HT1080 (cell line): ENCODE measurements at places on chromosomes 2 and 18. TPM values are rescaled to one million over a fixed set of nuclear protein-coding genes. Genes with fewer than 3 reads are reported as not detected.

DNA sequence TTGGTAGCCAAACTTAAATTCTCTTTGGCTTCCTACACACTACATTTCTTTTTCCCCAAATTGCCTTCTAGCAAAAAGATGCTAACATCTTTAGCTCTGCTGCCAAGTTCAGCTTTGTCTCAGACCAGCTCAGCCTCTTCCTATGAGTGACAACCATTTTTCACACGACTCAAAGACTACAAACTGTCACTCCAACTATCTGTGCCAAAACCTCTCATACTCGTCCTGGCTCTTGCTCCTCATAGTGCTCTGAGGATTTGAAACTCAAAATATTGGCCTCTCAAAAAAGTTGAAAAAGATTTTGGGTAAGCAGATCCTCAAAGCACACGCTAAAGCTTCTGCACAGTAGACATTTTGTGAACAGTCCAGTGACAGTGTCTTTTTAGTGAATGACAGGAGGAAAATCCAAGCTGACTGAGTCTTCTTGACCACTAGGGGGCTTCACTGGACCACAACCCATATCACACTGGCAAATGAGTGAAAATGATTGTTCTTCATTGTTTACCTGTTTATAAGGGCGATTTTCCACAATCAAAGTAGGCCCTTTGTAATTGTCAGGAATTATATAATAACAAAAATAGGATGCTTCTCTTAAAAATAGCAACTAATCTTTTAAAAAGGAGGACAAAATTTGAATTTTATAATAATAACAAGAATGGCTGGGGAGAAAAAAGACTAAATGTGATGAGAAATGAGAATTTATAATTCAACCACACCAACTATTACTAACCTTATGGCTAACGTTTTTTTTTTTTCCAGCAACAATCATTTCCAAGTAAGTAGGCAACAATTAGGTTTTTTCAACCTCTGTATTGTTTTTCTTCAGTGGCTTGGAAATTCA, 85.5 kb upstream of the PGAP1 start:
- peak; percentile 59 for DNase-seq

DNA sequence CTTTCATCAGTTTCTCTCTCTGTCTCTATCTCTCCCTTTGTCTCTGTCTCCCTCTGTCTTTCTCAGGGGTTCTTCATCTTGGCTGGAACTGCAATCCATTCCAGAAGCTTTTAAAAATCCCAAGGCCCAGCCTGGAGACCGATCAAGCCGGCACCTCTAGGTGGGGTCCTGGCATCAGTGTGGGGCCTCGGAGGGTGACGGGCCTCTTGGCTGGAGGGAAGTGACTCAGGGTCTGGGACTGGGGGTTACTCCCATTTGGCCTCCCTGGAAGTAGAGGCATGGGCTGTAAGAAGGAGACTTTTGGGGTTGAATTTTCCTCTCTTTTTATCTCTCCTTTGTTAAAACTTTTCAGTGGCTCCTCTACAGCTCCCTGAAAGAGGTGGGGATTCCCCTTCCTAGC, 52.8 kb upstream of the OTOF start:
- peak; percentile 62 for DNase-seq

DNA sequence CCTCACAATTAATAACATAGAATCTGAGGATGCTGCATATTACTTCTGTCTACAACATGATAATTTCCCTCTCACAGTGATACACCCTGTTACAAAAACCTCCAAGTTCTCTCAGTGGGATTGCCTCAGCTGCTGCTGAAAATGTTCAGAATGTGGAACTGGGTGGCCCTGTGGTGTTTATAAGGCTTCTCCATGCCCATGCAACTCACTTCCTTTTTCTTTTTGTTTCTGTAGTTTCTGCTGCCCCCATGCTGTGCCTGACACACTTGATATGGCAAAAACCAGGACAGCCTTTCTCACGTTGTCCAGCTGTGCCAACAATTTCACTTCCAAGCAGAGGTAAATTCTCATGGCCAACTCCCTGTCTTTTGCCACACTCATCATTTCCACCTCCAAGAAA, 206.2 kb downstream of the RPIA start:
- DNase-seq: no peak

- no peak for DNase-seq
Observed at GRCh38 chr2:47704287-47704686, 78.7 kb upstream of the MSH6 start.

DNA sequence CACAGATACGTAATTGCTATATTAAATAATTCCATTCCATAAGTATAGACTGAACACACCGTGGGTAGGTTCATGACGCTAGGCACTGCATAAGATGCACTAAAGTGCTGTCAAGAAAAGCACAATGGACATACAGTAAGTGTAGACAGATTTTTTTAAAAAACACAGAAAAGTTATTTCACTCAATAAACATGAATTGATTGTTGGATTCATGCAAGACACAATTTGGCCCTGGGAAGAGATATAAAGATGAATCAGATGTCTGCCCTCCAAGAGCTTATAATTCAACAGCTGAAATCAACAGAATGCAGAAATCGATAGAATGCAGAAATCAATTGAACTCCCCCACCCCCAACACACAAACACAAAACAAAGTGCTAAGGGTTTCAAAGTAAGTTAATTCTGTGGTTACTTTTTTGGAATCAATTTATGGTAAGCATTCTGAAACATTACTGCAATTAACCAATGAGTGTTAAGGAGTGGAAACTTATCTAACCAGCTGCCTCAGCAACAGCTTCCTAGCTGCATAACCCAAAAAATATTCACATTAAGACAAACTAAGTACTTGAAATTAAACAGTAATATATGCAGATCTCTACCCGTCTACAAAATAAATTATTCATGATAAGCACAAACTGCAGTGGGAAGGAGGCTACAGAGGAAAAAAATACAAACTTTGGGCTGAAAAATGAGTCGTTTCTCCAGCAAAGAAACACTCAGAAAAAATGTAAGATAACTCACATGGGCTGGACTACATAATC, 1.6 kb downstream of the NBAS start:
- no peak for DNase-seq

DNA sequence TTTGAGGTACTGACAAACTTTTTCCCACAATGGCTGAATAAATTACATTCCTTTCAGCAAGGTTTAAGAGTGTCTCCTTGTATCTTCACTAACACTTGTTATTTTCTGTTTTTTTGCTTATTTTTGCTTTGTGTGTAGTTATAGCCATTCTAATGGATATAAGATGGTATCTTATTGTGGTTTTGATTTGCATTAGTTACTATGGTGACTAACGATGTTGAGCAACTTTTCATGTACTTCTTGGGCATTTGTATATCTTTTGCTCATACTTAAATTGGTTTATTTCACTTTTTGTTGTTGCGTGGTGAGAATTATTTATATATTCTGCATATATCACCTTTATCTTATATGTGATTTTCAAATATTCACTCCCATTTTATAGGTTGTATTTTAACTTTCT, 79.9 kb upstream of the FSIP2 start:
- no peak for DNase-seq

GRCh38 chr2:219109471-219109870, 48.8 kb upstream of the IHH start:
- DNase-seq: no peak

- no peak for DNase-seq
Observed at GRCh38 chr2:128362889-128363228, 44.2 kb upstream of the HS6ST1 start.

- no peak for DNase-seq
Observed at GRCh38 chr18:25314838-25315190, 37.2 kb downstream of the ZNF521 start.

DNA sequence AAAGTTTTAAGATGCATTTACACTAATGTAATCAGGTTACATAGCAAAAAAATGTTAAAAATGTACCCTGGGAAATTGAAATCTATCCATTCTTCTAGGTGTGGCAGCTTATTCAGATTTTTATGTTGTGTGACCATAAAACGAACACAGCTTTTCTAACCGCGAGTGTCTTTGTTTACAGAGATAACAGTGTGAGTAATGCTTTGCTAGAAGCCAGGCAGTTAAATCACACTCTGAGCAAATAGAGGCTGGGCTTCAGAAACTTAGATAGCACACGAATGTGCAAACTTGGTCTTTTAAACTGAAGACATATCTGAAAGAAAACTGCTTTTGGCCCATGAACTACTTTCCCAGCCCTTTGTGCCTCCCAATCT, 116.1 kb downstream of the SPTBN1 start:
- peak; percentile 89 for DNase-seq

GRCh38 chr2:199975273-199975895, 20.0 kb downstream of the MAIP1 start:
- no peak for DNase-seq

DNA sequence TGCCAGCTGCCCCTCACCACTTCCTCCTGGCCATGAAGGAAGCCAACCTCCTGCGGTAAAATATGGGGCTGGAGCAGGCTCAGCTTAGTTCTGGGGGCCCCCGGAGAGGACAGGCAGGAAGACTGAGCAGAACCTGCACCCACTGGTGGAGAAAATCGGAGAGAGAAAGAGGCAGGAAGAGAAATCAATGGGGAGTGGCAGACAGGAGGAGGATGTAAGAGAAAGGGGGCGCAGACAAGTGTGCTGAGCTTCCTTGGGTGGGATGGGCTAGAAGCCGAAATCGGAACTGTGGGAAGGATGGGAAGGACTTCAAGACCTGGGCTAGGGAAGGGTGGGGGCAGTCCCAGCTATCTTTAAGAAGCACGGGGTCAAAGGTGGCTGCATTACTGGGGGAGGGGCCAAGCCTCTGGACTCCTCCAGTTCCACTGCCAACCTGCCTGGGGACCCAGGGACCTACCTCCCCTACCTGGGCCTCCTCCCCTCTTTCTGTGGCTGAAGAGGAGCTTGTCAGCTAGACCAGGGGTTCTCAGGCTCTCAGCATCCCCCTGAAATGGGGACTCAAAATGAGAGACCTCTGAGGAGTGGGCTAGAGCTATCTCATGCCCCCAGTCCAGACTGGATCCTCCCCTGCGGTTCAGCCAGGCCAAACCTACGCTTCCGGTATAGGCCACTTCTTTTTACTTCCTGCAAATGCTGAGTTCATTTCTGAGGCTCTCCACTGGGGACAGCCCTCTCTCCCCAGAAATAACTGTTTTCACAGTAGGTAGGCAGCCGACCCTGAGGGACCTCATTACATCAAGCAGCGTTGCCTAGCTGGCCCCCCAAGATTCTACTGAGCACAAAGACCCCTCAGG, 33.6 kb upstream of the B3GNT7 start:
- no peak for DNase-seq

Gene MYCN
- total RNA-seq: not detected in 2 replicates

Gene CRYGD
- not detected in 2 replicates for total RNA-seq

Gene GAD1
- total RNA-seq: 2.4 and 3.7 TPM in 2 replicates

Gene ST8SIA5
- not detected in 2 replicates for total RNA-seq
